ENCODE measurements at places on chromosomes 3 and 15.

DNA sequence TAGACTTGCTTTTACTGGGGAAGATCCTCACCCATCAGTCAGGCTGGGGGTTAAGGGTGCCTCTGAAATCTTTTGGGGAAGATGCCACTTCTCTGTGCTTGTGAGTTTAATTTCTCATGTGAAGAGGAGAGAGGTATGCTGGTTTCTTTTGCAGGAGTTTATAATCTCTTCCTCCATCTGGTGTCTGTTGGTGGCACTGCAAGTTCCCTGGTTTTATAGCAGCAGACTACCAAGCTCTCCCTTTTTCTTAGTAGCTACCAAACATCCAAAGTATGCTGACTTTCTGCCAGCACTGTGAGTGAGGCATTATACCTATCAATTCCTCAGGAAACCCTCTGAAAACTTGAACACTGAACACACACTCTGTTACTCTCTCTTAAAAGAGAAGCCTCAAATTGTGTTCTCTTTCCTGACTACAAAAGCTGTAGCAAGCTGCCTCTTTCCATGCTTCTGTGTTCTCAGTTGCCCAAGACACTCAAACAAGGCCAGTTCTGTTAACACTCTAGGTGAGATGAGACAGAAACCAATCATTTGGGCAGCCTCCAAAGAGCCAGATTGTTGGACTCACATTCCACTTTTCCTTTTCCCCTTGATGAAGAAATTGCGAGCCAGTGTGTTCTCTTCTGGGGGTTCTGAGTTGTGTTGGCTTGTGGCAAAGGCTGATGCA, 299.5 kb downstream of the GAP43 start:
- peak; percentile 9 for DNase-seq

DNA sequence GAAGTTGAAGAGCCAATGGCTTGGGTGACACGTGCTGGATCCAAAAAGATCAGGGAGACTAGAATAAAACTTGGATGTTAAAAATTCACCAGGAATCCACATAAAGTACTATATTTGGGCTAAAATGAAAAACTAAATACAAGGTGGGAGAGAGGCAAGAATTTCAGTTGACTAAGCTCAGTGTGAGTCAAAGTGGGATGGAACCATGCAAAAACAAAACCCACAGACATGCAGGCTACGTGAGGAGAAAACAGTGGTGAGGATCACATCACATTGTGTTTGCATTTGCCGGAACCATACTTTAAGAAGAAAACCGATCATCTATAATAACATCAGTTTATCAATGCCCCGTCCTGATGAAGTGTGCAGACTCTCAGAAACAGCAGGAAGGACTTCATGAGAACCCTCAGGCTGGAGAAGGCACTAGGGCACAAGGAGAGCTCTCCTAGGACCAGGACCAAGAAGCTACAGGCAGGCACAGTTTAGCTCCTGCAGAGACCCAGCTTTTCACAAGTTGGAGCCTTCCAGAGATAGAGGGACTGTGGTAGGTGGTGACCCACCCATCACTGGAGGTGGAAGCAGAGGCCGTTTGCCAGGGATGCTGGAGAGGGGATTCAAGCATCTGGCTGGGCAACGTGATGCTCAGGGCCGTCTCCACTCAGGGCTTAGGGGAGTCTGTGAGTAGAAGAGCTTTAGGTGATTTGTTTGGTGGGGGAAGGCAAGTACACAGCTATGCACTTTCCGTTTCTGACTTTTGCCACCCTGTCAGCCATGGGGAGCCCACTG, 29.0 kb upstream of the NR2E3 start:
- no peak for DNase-seq

DNA sequence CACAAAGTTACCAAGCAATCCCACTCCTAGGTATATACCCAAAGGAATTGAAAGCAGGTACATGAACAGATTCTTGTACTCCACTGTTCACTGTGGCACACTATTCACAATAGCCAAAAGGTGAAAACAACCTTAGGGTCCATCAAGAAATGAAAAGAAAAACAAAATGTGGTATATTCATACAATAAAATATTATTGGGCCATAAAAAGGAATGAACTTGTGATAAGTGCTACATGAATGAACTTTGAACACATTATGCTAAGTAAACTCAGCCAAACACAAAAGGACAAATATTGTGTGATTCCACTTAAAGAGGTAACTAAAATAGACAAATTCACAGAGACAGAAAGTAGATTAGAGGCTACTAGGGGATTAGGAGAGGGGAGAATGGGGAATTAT, 55.2 kb upstream of the IMPG2 start:
- no peak for DNase-seq

- no peak for DNase-seq
Observed at GRCh38 chr3:123373474-123373987, 75.4 kb downstream of the ADCY5 start.

DNA sequence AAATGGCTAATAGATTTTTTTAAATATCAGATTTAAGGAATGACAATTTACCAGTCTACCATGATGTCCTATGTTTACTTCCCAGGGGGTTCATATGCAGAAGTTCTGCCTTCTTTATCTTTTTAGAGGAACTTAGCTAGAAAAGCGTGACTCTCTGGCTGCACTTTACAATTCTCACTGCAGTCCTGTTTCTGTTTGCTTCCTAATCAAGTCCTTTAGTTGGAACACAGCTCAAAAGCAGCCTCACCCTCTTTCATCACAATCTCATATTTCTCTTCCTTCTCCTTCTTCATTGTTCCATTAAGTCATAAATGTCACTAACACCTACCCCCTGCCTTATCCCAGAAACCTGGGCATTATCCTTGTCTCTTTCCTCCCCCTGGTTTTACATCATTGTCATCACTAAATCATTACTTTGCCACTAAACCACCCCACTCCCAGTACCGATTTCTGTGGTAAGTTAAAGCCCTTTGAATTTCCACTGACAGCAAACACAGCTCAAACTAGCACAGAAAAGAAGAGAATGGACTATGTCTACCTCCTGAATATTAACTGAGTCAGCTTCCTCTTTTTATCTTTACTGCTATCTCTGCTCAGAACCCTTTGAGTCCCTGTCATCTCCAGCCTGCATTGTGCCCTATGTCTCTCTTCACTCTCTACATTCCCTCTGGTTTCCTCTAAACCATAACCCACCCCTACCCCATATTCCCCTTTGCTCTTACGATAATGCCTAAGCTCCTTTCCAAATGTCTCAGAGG, 13.8 kb upstream of the PPP4R2 start:
- DNase-seq = no peak

DNA sequence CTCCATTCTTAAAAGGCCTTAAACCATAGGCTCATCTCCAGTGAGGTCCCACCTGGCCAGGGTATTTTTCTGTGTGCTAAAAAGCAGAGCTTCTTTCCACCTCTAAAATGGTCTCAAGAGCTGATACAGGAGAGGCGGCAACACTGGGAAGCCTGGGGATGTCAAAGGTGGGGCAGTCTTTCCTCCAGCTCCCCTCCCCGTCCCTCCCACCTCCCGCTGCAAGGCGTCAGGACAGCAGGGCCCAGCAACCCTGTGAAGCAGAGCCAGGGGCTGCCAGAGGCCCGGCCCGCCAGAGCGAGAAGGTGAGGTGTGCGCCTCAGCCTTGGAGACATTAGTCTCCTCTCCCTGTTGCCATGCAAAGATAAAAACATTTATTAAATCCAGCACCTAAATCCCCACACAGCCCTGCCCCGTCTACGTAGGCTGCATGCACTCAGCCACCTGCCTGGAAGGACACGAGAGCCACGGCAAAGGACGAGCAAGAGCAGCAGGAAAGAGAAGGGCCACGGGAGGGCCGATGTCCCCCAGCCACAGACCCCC, 75.6 kb downstream of the FAM174B start:
- DNase-seq = no peak

GRCh38 chr3:134904241-134904771, 109.2 kb downstream of the EPHB1 start:
- DNase-seq = no peak

GRCh38 chr15:79962178-79962577, 8.8 kb downstream of the BCL2A1 start:
- peak; percentile 24 for DNase-seq

- DNase-seq = no peak
Observed at GRCh38 chr15:52745326-52746161, 44.6 kb downstream of the ONECUT1 start.

DNA sequence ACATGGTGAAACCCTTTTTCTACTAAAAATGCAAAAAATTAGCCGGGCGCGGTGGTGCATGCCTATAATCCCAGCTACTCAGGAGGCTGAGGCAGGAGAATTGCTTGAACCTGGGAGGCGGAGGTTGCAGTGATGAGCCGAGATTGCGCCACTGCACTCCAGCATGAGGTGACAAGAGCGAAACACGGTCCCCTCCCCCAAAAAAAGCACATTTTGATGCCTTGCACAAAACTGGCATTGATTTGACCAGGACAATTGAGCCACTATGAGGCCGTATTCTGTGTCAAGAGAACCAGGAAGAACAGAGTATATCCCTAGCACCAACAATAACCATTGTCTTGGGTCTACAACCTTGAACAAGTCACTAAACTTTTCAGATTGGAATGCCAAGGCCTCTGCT, 50.6 kb downstream of the SH3BP5 start:
- DNase-seq = no peak

- DNase-seq = no peak
Observed at GRCh38 chr15:41900526-41901380, 6.9 kb upstream of the SPTBN5 start.

- no peak for DNase-seq
Observed at GRCh38 chr3:141083226-141083625, 32.1 kb downstream of the SPSB4 start.

DNA sequence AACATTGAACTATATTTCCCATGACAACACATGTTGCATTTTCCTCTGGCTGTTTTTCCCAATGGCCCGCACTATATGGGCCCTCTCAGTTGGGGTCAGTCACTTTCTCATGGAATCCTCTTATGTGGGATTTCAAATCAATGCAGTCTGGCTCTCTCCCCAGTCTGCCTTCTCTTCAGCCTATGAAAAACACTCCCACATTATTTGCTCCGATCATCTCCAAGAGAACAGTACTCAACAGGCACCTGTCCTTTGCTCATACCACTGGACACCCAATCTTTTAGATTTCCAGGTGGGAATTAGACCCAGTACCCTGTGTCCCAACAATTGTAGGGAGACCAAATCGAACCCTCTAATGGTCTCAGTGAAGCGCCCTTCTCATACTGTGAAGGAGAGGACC, 251.3 kb downstream of the THSD4 start:
- DNase-seq = no peak

GRCh38 chr3:43894176-43895049, 203.7 kb downstream of the ABHD5 start:
- peak; percentile 77 for DNase-seq

DNA sequence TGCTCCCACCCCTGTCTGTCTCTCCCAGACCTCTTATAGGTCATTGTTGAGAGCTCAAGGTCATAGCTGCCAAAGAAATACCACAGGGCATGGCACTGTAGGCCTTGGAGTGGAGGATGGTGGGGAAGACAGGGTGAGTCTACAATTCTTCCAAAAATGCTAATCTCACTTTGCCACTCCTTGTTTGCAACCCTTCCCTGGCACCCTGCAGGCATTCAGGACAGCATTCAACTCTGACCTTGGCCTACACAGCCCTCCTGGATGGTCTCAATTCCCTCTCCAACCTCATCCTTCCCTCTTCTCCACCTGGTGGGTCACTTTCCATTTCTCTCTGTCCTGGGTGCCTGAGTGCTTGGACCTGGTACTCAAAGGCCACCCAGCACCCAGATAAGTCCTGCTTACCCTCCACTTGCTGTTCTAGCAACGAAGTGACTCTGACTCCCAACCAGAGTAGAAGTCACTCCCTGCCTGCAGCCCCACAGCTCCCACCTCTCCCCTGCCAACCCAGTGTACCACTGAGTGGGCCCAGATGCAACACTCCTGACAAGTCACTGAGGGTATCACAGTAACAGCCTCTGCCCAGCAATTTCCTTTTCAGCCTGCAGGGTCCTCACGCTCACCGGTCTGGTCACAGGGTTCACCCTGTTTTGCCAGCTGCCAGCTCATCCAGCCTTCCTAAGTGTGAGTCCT, 36.6 kb downstream of the AMOTL2 start:
- DNase-seq = no peak

DNA sequence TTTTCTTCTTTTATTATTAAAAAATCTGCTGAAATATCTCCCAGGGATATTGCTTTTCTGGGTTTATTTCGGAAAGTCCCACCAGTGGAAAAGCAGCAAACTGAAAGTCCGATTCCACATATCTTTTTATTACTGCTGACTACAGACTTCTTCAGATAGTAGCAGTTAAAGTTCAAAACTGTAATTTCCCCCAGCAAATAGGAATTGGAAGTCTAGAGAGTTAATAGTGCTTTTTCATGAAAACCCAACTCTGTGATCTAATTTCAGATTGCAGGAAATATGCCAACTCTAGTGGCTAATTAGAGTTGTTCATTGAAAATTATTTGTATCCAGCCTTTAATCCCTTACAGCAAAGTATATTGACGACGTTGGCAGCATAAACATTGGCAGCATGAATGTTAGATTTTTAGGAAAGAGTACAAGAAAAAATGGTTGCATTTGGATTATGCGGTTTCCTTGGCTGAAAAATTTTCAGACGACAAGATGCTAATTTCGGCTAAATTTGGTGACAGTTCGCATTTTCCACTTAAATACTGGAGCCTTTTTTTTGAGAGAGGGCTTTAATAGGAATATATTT, 472.9 kb upstream of the CBLB start:
- no peak for DNase-seq

DNA sequence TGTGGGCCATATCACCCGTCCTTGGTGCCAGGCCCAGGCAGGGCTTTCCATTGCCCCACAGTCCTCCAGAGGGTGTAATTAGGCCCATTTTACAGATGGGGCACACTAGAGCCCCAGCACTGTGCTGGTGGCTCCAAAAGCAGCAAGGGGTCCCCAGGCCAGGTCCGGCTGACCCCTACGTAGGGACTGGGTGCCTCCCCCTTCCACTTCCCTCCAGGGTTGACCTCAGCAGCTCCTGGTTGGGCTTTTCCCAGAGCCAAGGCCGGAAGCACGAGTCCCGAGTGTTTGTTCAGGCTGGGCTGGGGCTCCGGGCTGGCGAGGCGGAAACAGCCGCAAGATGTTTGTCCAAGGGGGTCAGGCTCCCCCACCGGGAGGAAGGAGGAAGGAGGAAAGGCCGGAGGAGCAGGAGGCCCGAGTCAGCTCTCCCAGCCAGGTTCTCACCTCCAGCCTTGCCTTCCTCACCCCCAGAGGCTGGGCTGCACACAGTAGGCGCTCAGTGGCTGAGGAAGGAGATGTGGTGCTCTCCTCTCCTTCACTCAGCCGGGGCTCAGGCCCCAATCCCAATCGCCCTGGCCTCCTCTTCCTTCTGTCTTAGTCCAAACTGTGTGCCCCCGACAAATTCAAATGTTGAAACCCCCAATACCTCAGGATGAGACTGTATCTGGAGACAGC, 17.1 kb upstream of the PLXND1 start:
- DNase-seq = no peak

- peak; percentile 55 for DNase-seq
Observed at GRCh38 chr15:31328428-31328968, 1.9 kb downstream of the KLF13 start.

All from germinal center (tissue), 1 donor.